ENCODE measurements at places on chromosomes 12 and 14.

DNA sequence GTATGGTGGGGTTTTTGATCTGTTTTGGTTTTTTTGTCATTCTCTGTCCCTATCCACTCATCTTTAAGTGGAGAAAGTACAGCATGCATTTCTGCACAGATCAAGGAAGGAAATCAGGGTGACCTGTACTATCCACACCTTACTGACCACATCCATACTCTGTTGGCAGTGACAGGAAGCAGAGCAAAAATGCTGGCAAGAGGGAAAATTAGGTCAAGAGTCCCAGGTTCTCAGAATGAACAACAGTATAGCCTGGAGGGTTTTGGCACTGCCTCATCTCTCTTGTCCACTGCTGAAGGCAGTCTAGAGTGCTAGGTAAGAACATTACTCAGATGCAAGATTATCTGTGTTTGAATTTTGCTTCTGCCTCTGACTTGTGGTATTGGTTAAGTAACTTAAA is 70.7 kb downstream of the TAOK3 start:
- DNase-seq: no peak

- no peak for DNase-seq
These were observed 8.0 kb upstream of the ACTN1 start for GRCh38 chr14:68986926-68987652.

GRCh38 chr12:95573951-95574576 is 22.8 kb upstream of the USP44 start:
- DNase-seq: no peak

- no peak for DNase-seq
These were observed 21.6 kb downstream of the MRPS35 start for GRCh38 chr12:27732281-27732680.

DNA sequence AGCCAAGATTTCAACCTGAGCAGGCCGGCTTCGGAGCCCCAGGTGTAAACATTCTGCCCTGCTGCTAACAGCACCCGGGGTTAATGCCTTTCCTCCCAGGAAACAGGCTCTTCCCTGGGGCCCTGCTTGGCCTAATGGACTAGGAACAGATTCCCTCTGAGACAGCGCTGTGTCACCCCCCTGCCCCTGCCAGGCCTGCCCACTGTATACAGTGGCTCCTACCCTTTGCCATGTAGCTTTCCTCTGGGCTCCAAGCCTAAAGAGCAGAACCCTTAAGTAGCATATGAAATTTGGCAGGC is 28.3 kb upstream of the BCDIN3D start:
- no peak for DNase-seq

- DNase-seq: no peak
These were observed 12.5 kb upstream of the GALNT6 start for GRCh38 chr12:51403681-51404136.

GRCh38 chr12:4107436-4107878 is 166.1 kb upstream of the CCND2 start:
- DNase-seq: no peak

Data from D721Med (cell line).